HS-27A (cell line): ENCODE measurements at places on chromosomes 4 and X.

GRCh38 chrX:1316527-1316926 is 20.1 kb upstream of the IL3RA start:
- DNase-seq: no peak

GRCh38 chr4:158823461-158823873 is 54.6 kb downstream of the FNIP2 start:
- no peak for DNase-seq

GRCh38 chr4:1638272-1638598 is 45.9 kb downstream of the FAM53A start:
- DNase-seq: no peak

GRCh38 chr4:107011312-107011711 is 24.8 kb downstream of the DKK2 start:
- no peak for DNase-seq

DNA sequence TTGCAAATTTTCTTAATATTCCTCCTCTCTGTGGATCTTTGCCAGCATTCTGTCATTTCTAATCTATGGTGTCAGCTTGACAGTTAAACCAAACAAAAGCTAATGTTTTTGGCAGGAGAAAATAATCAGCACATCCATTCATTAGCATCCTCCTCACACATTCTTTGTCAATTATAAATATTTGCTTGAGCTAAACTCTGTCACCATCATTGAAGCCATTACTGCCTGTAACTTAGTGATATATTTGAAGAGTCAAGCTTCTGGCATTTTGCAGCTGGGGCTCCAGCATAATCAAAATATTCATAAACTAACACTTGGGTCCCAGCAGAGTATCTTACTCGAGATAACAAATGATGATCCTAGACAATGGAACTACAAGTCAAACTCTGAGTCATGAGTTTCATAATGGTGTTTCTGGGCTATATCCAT is 126.1 kb downstream of the EIF4E start:
- no peak for DNase-seq

DNA sequence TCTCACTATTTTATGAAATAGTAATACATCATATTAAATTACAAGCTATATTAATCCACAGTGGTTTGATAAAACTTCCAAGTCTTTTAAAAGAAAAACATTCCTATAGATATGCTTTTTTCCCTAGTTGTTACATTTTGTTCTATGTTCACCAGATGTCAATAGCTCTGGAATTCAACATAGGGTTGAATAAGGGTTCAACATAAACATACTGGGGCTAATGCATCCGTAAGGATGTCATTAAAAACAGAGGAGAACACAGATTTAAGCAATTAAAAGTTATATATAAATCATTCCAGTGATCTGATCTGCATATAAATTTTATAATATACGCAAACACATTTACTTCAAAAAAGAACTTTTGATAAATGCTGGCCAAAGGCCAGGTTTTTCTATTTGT is 32.5 kb downstream of the SULT1B1 start:
- no peak for DNase-seq

DNA sequence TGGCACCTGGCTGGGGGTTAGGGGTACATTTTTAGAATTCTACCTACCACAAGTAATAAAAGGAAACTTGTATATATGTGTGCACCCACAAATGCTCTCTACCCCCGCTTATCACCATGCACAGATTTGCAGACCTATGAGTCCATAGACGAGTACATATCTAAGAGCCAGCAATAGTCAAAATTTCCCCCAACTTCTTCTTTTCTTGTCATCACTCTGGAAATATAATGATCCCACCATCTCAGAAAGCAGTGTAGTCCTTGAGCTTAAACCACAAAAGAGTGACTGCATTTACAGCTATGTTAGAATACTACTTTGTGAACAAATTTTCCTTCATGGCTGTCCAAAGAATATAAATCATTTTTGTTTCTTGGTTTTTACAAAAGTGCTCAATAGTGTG is 66.1 kb downstream of the LHFPL1 start:
- no peak for DNase-seq

GRCh38 chr4:7207628-7208231 is 15.4 kb downstream of the SORCS2 start:
- DNase-seq: no peak

DNA sequence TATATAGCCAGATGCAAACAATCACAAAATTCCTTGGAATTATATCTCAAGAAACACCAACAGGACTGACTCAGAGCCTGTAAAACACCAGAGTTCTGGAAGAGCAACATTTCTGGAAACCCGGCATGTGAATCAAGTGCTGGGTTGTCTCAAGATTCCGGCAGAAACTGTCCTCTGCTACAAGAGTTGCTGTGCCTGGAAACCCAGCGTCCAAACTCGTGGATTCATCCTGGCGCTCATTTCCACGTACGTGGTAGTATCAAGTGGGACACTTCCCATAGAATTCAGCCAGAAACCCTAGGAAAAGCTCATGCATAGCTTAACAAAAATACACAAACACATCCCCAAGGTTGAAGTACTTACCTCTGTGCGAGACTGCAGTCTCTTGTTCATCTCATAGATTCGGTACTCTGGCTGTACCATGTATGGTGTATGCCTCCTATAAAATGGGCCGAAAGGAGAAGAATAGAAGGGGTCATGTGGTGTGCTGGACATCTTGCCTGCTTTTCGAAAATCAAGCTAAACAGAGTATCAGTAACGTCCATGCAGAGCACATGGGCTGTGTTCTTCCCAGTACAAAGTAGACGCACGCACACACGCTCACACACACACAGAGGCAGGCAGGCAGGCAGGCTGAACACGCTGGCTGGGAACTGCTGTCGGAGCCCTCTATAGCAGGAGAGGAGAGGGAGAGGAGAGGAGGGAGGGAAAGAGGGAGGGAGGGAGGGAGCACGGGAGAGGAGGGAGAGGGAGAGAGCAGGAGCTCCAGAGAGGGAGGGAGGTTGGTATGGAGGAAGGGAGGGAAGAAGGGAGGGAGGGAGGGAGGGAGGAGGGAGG is at the start of gene LDB2:
Gene LDB2 (minus strand): TSS at position 655 of the 837 bp plus-strand sequence.
- DNase-seq: no peak

DNA sequence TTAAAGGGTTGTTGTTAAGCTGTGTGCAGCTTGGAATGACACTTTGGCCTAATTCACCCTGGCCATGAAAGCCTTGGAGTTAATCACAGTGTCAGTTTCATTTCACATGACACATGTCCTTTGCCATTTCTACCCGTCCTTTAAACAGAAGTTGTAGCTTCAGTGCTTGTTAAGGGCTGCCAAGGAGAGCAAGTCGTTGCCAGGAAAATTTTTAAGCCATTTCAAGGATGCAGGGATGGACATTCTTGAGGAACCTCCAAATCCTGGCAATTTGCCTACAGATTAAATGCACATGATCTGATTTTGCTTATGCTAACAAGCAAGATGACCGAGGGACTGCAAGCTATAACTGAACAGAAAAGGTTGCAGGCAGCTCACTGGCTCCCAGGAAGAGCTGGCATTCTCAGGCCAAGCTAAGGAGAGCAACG is 40.5 kb downstream of the SETD7 start:
- no peak for DNase-seq

DNA sequence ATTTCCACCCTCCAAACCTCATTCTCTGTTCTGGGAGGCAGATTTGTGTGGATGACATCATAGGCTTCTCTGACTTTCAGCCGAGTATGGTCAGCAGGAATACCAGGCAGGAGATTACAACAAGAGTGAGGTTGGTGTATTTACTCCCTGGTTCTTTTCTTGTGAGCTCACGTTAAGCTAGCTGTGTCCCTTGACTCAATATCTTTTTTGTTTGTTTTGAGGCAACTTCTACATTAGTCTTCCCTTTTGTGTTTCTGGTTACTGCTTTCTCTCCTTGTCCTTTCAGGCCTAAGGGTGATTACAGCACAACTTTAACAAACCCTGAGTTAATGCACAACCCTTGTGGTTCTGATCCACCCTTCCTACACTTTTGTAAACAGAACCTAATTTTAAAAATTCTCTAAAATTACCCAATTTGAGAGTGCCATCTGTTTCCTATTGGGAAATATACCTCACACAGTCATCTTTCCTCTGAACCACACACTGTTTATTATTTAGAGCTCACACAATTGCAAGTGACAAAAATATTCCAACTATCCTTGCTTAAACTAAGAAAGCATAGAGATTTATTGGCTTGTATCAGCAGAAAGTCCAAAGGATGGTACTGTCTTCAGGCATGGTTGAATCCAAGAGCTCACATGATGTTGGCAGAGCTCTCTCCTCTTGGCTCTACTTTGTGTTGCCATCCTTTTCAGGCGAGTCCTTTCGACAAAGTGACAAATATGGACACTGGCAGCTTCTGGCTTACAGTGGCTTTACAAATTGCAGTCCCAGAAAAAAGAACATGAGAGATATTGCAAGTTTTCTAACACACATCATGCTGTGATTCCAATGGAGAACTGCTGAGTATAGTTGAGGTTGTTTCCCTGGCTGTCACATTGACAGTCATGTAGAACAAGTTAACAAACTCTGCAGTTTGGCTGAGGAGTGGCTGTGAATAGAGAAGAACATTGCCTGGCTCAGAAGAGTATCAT is 150.5 kb upstream of the DDIT4L start:
- DNase-seq: no peak

GRCh38 chr4:1760521-1761071 is 32.5 kb upstream of the FGFR3 start:
- DNase-seq: no peak
